ENCODE measurements at places on chromosomes 13 and 19.

DNA sequence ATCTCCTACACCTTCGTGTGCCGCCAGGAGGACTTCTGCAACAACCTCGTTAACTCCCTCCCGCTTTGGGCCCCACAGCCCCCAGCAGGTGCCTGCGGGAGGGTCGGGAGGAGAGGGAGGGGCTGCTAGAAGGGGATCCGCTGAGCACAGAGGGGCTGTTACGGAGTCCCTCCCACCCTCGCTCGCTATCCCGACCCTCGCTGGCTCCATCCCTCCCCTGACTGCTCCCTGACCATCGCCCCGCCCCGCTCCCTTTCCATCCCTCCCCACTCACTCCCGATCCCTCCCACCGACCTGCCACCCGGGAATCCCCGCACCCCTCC is 780 bp downstream of the CD177 start:
- no peak for DNase-seq

- no peak for DNase-seq
Observed at GRCh38 chr13:82898586-82898985, 983.7 kb downstream of the SLITRK1 start.

- no peak for DNase-seq
Observed at GRCh38 chr13:61592489-61592888, 176.8 kb upstream of the PCDH20 start.

GRCh38 chr19:38959618-38960017 is 15.9 kb downstream of the FBXO17 start:
- DNase-seq, result no peak

DNA sequence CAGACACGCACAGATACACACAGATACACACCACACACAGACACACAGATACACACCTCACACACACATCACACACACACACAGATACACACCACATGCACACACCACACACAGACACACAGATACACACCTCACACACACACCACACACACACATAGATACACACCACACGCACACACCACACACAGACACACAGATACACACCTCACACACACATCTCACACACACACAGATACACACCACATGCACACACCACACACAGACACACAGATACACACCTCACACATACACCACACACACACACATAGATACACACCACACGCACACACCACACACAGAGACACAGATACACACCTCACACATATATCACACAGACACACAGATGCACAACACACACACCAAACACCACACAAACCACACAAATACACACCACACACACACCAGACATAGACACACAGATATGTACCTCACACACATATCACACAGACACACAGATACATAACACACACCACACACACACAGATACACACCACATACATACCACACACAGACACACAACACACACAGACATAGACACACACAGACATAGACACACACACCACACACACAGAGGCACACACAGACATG is 24.2 kb upstream of the SLC7A10 start:
- no peak for DNase-seq

DNA sequence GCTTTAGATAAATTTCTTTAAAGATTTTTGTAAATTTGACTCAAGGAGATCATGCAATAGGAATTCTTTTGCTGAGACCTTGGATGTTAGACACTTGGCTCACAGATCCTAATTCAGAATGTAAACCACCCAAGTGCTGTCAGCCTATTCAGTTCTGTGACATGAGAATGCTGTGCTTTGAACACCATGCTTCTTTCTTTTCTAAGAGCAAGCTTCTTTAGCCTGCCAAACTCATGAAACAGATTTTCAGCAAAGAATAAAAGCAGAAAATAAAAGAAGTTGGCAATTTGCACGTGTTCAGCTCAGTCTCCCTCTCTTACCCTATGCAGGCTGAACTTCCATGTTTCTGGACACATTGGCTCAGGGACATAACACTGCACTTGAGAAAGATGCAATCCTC is 845.8 kb downstream of the UQCRFS1 start:
- DNase-seq, result no peak

DNA sequence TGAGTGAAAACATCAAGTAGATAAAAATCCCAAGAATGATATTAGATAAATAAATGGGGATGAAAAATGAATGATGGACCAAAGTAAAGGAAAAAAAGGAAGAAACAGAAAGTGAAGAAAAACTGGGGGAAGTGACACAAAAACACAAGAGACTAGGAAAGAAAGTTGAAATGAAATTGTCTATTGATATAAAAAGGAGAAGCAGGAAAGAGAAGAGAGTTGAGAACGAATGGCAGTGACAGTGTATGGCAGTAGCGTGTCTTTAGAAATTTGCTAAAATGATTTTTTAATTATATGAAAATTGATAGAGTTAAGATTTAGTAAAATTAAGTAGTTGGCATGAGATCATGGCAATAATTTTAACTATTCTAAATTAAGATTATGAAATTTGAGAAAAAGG is 36.3 kb upstream of the SGCG start:
- no peak for DNase-seq

GRCh38 chr13:73702419-73703071 is 431.7 kb downstream of the KLF12 start:
- DNase-seq, result no peak

GRCh38 chr13:33053397-33054066 is 37.3 kb downstream of the KL start:
- no peak for DNase-seq

GRCh38 chr13:67402546-67402945 is 172.4 kb upstream of the PCDH9 start:
- DNase-seq, result no peak

GRCh38 chr19:12757544-12758274 is 6.1 kb downstream of the BEST2 start:
- DNase-seq, result peak; percentile 92

- DNase-seq, result no peak
Observed at GRCh38 chr13:48750588-48751383, 97.1 kb downstream of the CYSLTR2 start.

DNA sequence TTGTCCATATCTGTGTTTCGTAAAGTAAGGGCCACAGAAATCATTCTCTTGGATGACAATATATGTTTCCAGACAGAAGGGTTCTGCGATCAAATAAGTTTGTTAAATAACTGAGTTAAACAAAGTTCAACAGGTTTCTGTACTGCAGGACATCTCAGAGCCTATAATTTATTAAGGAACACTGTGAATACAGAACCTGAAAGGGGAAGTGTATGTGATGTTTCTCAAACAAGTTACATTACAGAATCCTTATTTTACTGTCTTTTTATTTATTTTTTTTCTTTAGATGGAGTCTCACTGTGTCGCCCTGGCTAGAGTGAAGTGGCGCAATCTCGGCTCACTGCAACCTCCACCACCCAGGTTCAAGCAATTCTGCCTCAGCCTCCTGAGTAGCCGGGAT is 55.4 kb upstream of the GTF2F2 start:
- DNase-seq, result no peak

DNA sequence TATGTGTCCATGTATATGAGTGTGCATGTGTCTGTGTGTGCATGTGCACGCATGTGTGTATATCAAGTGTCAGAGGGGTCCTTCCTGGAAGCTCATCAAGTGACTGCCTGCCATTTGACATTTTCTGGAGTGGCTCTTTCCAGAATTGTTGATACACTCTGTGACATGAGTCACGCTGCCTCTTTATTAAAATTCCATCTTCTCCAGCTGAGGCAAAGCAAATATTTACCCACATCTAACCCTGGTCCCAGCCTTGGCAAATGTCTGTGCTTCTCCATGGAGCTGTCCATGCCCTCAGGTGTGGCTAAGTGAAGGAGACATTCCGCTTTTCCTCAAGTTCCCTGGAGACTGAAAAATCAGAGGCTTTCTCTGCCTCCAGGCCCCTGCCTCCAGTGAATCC is 88.2 kb upstream of the MBNL2 start:
- no peak for DNase-seq

DNA sequence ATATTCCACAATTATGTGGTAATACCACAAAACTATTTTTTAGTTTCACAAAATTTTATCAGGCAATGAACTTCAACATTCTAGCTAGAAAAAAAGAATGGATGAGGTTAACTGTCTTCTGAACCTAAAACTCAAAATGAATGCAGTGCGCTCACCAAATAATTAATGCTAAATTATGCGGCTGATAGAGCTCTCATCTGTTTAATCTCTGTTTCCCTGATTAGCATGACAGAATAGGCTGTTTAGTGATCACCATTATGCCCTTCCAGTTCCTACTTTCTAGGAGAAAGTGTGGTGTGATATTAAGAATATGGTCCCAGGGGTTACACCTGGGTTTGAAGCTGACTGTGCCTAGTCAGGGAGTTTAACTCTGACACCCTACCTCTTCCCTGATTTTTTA is 42.8 kb upstream of the POSTN start:
- DNase-seq, result no peak

GRCh38 chr13:65336916-65337315 is 1893.2 kb downstream of the PCDH9 start:
- no peak for DNase-seq

DNA sequence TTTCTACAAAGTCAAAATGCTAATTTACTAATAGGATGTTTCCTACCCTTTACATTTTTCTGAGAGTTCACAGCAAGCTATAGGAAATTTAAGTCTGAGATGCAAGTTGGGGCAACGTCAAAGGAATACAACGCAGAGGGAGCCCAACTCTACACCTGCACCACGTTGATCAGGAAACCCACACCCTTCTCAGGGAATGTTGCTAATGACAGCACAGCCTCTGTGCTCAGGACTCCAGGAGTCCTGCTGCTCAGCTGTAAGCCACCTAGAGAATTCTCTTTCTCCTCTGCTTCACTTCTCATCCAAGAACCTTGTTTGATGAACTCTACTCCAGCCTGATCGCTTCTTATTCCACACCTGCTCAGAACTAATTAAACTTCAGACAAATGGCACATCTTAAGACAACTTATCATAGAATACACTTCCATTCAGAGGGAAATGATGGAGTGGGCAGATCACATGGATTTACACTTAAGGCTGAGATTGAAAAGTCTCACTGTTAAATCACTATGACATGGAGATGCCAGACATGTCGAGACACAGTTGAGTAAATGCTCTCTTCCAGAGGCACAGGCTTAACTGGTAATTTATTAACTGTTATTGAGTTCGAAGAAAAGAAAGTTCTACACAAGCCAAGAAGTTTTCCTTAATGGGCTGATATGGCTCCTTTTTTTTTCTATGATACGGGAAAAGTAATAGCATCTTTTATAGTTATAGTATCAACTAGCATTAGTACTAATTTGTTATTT is 811.6 kb upstream of the ARGLU1 start:
- no peak for DNase-seq

- no peak for DNase-seq
Observed at GRCh38 chr13:51826606-51827005, 18.4 kb downstream of the TMEM272 start.

GRCh38 chr19:13838435-13839129 is 38.4 kb upstream of the NANOS3 start:
- no peak for DNase-seq

GRCh38 chr19:41928754-41929535 is 696 bp upstream of the ERFL start:
- DNase-seq, result peak; percentile 77

DNA sequence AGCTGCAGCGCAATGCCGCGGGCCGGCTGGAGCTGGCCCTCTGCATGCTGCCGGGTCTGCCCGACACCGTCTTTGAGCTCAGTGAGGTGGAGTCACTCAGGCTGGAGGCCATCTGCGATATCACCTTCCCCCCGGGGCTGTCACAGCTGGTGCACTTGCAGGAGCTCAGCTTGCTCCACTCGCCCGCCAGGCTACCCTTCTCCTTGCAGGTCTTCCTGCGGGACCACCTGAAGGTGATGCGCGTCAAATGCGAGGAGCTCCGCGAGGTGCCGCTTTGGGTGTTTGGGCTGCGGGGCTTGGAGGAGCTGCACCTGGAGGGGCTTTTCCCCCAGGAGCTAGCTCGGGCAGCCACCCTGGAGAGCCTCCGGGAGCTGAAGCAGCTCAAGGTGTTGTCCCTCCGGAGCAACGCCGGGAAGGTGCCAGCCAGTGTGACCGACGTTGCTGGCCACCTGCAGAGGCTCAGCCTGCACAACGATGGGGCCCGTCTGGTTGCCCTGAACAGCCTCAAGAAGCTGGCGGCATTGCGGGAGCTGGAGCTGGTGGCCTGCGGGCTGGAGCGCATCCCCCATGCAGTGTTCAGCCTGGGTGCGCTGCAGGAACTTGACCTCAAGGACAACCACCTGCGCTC is 3.8 kb upstream of the MAP2K7 start:
- no peak for DNase-seq

GRCh38 chr19:11494634-11495285 is 10.9 kb downstream of the ZNF653 start:
- DNase-seq, result no peak

DNA sequence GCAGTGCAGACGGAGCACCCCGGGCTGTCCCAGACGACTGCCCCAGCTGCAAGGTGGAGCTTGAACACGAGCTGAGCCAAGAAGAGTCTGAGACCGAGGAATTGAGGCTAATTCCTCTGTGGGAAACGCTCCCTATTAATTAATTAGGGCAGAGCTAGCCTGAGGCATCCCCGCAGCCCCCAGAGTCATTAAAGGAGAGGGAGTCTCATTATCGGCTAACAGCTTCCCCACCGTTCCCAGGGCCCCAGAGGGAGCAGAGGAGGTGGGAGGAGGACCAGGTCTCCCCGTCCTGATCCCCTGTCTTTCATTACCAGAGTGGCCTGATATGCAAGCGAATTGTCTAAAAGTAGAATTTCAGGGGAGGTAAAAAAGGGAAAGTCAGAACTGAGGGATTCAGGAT is 13.1 kb upstream of the SLC1A6 start:
- no peak for DNase-seq

GRCh38 chr13:46278474-46278873 is 66.7 kb downstream of the LRRC63 start:
- DNase-seq, result no peak

- no peak for DNase-seq
Observed at GRCh38 chr19:15622991-15623390, 8.0 kb downstream of the CYP4F8 start.

DNA sequence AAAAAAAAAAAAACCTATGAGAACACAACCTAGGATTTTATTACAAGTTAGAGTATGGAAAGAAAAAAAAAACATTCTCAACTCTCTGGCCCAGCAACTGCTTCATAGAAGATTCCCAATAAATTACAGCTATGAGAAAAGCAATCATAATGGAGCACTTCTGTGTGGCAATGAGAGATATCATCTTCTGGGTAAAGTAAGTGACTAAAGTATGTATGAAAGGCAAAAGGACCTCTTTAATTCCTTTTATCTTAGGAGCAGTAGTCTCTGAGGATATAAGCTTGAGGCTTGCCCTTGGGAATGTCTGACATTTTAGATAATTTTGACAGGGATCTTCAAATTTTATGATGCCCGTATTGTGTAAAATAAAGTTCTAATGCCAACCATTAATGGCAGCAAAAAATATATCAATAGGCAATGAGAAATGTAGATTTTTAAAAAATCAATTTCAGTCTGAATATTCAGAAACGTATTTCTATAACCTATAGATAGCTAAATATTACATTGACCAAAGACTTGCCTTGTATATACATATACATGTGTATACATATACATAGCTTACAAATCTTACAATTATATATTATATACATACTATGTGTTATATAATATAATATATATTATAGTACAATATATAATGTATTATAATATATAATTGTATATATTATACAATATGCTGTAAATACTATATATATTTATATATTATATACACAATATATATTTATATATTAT is 823.9 kb upstream of the SLITRK1 start:
- DNase-seq, result no peak

- DNase-seq, result no peak
Observed at GRCh38 chr13:32955881-32956594, 60.2 kb upstream of the KL start.
